ENCODE measurements at places on chromosomes 7 and 10.
A peak's percentile ranks its signal among the peaks of the same experiment; 100 is the strongest.

GRCh38 chr10:6198171-6198570, 4.6 kb upstream of the PFKFB3 start:
- DNase-seq, result no peak

- DNase-seq, result no peak
These were observed 512.2 kb downstream of the SORCS1 start for GRCh38 chr10:106652279-106652678.

- DNase-seq, result no peak
These were observed 43.6 kb upstream of the KLF6 start for GRCh38 chr10:3828404-3829155.

- no peak for DNase-seq
These were observed 848.1 kb downstream of the PCDH15 start for GRCh38 chr10:53952698-53953630.

GRCh38 chr10:15784662-15785300, 65.1 kb upstream of the ITGA8 start:
- DNase-seq, result no peak

- DNase-seq, result no peak
These were observed 138.0 kb upstream of the FRMD4A start for GRCh38 chr10:14468726-14469125.

DNA sequence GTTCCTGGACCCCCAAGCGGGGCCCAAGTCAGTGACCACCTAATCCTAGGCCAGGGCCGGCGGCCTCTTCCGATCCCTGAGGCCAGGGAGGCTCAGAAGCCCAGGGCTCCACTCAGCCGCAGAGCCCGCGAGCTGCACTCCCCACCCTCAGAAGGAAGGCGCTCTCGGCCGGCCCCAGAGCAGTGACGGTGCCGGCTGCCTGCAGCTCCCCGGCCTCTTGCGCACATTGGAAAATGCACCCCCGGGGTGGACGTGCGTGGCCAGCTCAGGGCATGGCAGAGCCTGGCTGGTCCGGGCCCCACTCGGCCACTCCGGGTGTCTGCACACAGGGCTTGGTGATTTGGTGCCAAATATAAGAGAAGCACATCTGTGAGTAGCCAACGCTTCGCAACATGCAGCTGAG, 269.1 kb downstream of the PTPRN2 start:
- no peak for DNase-seq

- no peak for DNase-seq
These were observed 57.1 kb downstream of the C10orf143 start for GRCh38 chr10:130053561-130053960.

DNA sequence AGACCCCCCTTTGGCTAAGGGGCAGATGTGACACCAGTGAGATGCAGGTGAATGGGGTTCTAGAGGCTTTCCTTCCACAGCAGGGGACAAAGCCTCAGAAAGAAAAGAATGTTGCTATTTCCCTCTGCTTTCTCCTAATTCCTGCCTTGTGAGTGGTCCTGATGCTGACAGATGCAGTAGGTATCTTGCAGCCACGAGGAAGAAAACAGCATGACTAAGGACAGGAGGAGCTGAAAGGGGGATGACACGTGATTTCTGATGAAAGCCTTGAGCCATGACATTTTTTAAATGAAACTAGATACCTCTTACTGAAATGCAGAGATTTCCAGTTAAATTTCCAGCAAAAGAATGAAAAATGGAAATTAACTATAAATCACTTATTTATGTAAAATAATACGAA, 92.4 kb downstream of the C1GALT1 start:
- no peak for DNase-seq

GRCh38 chr10:81594991-81595390, 280.0 kb upstream of the NRG3 start:
- DNase-seq, result no peak

GRCh38 chr10:48652344-48652743, 32.3 kb upstream of the WDFY4 start:
- DNase-seq, result no peak

GRCh38 chr7:123649964-123650363, 5.7 kb upstream of the LMOD2 start:
- no peak for DNase-seq

- no peak for DNase-seq
These were observed 604 bp downstream of the MXI1 start for GRCh38 chr10:110207805-110208613.

- DNase-seq, result no peak
These were observed 26.8 kb upstream of the FOXK1 start for GRCh38 chr7:4655311-4655710.

DNA sequence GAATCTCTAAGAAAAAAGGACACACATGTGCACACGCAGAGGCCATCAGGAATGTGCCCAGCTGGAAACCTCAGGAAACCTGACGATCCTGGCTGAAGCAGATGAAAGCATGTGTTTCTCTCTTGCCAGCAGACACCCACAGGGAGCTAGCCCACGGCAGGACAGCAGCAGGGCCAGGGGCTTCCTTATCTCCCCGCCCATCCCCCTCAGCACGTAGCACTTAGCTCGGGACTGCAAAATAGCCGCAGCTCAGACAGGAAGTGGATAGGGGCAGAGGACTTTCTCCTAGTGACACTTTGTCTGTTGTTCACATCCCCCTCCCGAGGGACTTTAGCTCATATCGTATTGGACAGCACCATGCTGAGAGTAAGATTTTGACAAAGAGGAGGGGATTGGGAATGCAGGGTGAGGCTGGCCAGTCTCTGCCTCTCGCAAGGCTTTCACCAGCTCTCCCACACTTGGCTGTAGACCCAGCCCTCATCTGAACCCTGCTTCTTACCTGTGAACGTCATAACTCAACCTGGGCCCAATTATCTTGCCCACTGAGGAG, 63.8 kb downstream of the MKI67 start:
- no peak for DNase-seq

GRCh38 chr7:99666013-99666395, 13.8 kb downstream of the CYP3A5 start:
- DNase-seq, result no peak

- DNase-seq, result no peak
These were observed 566.1 kb upstream of the GALNT17 start for GRCh38 chr7:70565721-70566370.

DNA sequence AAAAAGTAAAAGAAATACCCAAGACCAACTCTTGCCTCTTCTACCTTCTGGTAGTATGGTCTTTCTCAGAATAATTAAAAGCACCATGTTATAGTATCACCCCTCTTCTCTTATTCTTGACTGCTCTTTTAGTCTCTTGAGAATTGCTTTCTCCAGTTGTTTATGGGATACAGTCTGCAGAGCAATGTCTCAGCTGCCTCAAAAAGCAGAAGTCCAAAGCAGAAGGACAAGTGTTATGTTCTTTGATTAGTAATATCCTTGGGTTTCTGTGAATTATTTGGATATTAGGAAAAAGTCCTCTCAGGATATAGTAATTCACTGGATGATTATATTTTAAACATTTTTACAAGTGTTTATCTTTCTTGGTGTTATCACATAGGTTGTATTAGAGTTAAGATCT, 7.4 kb downstream of the TAS2R41 start:
- DNase-seq, result no peak

DNA sequence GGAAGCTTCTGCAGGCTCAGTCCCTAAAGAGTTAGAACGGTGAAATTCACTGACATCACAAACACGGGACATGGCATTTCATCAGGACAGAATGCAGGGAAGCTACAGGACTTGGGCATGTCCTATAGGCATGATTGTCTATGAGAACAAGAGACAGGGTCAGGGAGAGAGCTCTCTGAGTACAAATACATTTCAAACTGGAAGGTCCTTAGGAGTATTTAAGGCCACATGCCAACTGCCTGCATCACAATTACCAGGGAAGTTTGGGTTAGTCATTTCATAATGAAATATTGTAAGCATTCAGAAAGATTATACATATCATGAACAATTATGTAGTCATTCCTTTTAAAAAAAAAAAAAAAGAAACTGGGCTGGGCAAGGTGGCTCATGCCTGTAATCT, 71.3 kb downstream of the CREB3L2 start:
- no peak for DNase-seq

DNA sequence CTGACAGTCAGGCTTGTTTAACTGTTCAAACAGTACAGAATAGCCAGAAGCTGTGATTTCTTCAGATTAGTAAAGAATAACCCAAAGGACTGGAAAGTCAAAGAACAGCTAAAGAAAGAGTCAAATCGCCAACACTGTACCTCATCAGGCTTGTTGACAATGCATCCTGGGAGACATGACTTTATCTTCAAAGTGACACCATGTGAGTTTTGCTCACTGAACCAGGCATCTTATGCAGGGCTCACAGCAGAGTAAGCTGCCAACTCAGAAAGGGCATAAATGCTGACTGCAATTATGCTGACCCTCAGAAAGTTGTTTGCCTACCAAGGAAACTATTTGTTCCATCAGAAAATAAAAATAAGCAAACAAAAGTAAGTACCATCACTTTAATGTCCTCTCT, 96.4 kb downstream of the MAGI2 start:
- no peak for DNase-seq

GRCh38 chr7:94748376-94748775, 92.4 kb upstream of the SGCE start:
- DNase-seq, result no peak

- no peak for DNase-seq
These were observed 39.6 kb downstream of the ENTPD1 start for GRCh38 chr10:95795602-95796001.

- no peak for DNase-seq
These were observed 93.2 kb downstream of the SH3PXD2A start for GRCh38 chr10:103762162-103762561.

GRCh38 chr10:14240253-14241189, 90.2 kb downstream of the FRMD4A start:
- DNase-seq, result peak; percentile 29

GRCh38 chr7:7335215-7335614, 152.9 kb downstream of the C1GALT1 start:
- DNase-seq, result no peak

DNA sequence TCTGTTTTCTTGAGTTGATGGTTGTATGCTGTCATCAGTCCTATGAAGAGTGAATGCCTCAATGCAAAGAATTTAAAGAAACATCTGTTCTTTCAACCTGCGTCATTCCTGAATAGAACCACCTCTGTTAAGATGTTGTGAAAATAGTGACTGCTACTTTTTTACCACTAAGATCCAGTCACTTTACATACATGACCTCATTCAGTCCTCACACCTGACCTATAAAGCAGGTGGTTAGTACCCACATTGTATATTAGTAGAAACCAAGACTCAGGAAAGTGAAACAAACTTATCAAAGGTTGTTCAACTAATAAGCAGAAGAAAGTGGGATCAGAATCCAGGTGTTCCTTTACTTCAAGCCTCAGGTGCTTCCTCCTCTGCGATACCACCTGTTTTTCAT, 64.8 kb downstream of the ITGB8 start:
- no peak for DNase-seq

- no peak for DNase-seq
These were observed 47.7 kb downstream of the DLD start for GRCh38 chr7:107938456-107939250.

DNA sequence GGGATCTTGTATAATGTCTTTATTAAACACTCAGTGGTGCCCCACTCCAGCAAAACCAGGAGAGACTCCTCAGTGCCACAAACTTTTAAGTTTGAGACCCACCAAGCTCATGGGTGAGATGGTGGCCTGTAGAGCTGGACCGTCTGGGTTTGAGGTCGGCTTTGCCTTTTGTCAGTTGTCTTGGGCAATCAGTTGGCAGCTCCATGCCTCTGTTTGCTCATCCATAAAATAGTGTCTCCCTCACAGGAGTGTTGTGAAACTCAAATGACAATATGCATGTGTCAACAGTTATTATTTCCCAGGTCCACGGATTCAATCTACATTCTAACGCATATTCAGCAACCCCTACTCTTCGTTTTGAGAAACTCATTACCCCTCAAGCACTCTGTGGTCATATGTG, 367.8 kb upstream of the C7orf33 start:
- no peak for DNase-seq

DNA sequence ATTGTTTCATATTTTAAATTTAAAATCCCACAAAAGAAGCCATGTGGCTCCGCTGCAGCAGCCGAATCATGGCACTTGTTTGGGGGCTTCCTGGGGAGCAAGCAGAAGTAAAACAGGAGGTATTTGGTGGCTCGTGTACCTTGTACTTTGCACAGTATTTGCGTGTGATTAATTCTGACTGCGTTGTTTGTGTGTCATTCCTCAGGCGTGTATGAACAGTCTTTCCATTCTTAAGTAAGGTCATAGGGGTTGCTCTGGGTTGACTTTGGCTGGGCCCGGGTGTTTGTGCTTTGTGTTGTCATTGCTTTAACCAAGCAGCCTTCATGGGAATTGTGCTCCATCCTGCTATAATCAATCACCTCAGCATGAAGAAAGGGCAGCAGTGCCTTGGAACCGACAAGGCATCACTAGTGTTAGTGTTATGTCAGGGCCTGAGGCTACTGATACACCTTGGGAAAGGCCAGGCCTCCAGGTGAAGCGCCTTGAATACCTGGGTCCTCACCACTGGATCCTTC, 182.4 kb downstream of the ARHGAP21 start:
- DNase-seq, result no peak
